ENCODE measurements at places on chromosomes 12 and 14.
A peak's percentile ranks its signal among the peaks of the same experiment; 100 is the strongest.

DNA sequence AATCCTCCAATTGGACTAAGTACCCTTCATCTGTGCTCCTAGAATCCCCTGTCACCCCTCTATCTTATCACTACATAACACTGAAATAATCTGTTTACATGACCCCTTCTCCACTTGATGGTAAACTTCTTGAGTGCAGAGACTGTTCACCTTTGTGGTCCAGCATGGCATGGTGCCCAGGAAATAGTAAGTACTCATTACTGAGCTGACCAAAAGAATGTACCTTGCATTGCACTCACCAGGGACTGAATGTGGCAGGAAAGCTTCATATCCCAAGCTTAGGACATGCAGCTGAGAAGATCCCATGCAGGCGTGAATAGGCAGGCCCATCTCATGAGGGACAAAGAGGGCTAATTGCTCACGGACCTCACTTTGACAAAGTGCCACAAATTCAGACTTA, 1.4 kb upstream of the GARIN2 start:
- H3K4me1 ChIP-seq: peaks cover 9% of the 10 kb centered on the region
- H3K4me3 ChIP-seq: no peak overlapping the region
- no peaks in the 10 kb centered on the region for H3K27me3 ChIP-seq
- no peaks in the 10 kb centered on the region for H3K36me3 ChIP-seq

- no peaks in the 10 kb centered on the region for H3K36me3 ChIP-seq
- peaks cover 19% of the 10 kb centered on the region for H3K4me1 ChIP-seq
- no peak overlapping the region for H3K4me3 ChIP-seq
- DNase-seq: no peak
Measured at GRCh38 chr14:76941946-76942805, 86.3 kb downstream of the IRF2BPL start.

DNA sequence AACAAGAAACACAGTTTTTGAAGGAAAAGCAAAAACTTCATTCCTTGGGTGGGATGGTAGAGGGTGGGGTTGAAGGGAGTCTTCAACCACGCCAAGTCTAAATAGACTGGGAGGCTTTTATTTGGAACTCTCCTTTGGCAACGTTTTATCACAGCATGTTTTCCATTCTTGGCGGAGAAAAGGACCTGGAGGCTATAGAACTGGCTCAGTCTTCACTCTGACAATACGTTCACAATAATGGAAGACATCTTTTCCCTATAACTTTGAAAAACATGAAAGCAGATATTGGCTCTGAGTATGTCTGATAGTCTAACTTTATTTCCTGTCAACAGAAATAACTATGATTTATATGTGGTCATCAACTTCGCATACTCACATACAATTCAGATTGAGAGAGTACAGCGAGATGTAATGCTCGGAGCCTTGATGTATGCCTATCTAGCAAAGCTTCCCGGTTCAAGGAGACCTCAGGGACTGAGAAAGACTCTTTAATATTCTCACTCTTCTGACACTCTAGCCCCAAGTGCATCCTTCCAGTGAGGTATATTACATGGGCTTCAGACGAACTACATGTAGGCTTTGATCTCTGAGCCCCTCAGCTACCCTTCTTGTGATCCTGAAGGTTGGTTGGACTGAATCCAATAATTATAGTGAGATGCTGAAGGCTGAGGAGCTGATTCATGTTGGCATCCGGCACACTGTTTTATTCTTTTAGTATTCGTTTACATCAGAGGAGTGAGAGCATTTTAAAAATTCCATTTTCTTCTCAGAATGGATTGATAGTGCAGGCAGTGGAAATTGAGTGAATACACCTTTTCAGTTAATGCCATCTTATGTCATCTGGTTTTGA, 14.0 kb downstream of the TMEM30B start:
- no peaks in the 10 kb centered on the region for H3K36me3 ChIP-seq
- H3K4me3 ChIP-seq: no peak overlapping the region
- peaks cover 6% of the 10 kb centered on the region for H3K4me1 ChIP-seq
- no peak overlapping the region for H3K27ac ChIP-seq
- DNase-seq: no peak

- H3K36me3 ChIP-seq: peaks cover 52% of the 10 kb centered on the region
- peak overlapping the region; percentile 10 for H3K4me3 ChIP-seq
- peak overlapping the region; percentile 66 for H3K27ac ChIP-seq
- peaks cover 73% of the 10 kb centered on the region for H3K4me1 ChIP-seq
- no peaks in the 10 kb centered on the region for H3K27me3 ChIP-seq
Measured at GRCh38 chr12:121781998-121782979, 11.2 kb downstream of the RHOF start.

DNA sequence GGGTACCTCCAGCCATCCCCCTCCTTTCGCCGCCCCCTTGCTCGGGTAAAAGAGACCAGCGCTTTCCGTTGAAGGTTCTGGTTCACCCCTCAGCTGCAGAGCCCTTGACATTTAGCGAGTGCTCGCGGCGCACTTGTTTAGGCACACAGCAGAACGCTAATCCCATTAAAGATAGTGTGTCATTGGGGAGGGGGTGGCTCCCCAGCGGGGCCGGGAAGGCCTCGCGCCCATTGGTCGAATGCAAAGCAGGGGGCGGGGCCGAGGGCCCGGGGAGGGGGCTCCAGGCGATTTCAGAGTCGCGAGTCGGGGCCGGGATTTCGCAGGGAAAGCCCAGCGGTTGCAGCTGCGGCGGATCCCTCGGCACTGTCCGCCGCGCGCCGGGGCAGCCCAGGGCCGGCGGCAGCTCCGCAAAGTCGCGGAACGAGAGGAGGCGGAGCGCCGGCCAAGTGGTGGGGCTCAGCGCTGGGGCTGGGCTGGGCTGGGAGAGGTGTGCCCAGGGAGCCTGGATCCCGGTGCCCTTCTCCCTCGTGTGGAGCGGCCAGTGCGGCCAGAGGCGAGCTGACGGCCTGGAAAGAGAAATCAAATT, 122.9 kb downstream of the TSPAN9 start:
- no peaks in the 10 kb centered on the region for H3K36me3 ChIP-seq
- no peak overlapping the region for H3K27ac ChIP-seq
- no peak for DNase-seq
- no peak overlapping the region for H3K4me3 ChIP-seq
- H3K27me3 ChIP-seq: peaks cover 30% of the 10 kb centered on the region
- H3K4me1 ChIP-seq: peaks cover 6% of the 10 kb centered on the region

- H3K4me1 ChIP-seq: no peaks in the 10 kb centered on the region
- no peak overlapping the region for H3K4me3 ChIP-seq
Measured at GRCh38 chr14:82366803-82367202, 833.1 kb upstream of the SEL1L start.

DNA sequence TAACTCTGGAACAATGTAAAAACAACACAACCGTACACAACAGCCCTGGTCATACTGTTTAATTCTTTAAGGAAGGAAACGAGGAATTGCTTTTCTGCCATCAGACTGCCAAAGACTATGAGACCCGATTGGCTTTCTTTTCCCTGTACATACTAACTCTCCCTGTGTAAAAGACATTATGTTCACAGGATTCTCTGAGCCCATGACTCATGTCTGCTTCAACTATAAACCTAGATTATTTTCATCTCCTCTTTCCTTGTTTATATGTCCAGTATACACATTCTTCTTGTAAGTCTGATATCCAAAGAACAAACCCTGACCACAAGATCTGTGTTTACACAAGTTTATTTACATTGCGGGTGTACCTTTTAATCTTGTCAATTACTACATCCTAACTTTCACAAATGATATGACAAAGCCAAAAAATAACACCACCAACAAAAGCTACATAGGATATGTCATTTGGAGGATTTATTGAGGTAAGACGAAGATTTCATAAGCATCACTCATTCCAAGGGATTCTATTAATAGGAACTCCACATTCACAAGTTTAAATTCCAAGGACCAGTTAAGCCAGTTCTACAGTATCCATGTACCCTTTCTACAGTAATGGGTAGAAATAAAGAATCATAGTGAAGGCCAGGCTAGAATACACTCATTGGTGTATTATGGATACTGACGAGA, 67.3 kb downstream of the STXBP6 start:
- H3K4me3 ChIP-seq: no peak overlapping the region
- H3K27ac ChIP-seq: no peak overlapping the region
- no peaks in the 10 kb centered on the region for H3K27me3 ChIP-seq
- no peak for DNase-seq
- H3K36me3 ChIP-seq: no peaks in the 10 kb centered on the region

- no peaks in the 10 kb centered on the region for H3K27me3 ChIP-seq
- H3K36me3 ChIP-seq: no peaks in the 10 kb centered on the region
- no peak overlapping the region for H3K4me3 ChIP-seq
- no peak for DNase-seq
- no peaks in the 10 kb centered on the region for H3K4me1 ChIP-seq
- no peak overlapping the region for H3K27ac ChIP-seq
Measured at GRCh38 chr12:89781156-89781555, 72.5 kb upstream of the ATP2B1 start.

GRCh38 chr14:33342299-33342974, 403.8 kb downstream of the NPAS3 start:
- DNase-seq: no peak
- H3K4me3 ChIP-seq: no peak overlapping the region
- H3K36me3 ChIP-seq: no peaks in the 10 kb centered on the region
- no peaks in the 10 kb centered on the region for H3K4me1 ChIP-seq
- H3K27ac ChIP-seq: no peak overlapping the region
- H3K27me3 ChIP-seq: no peaks in the 10 kb centered on the region

GRCh38 chr12:58099476-58099875, 158.1 kb downstream of the ATP23 start:
- no peaks in the 10 kb centered on the region for H3K4me1 ChIP-seq
- no peak overlapping the region for H3K4me3 ChIP-seq
- DNase-seq: no peak
- no peaks in the 10 kb centered on the region for H3K27me3 ChIP-seq

DNA sequence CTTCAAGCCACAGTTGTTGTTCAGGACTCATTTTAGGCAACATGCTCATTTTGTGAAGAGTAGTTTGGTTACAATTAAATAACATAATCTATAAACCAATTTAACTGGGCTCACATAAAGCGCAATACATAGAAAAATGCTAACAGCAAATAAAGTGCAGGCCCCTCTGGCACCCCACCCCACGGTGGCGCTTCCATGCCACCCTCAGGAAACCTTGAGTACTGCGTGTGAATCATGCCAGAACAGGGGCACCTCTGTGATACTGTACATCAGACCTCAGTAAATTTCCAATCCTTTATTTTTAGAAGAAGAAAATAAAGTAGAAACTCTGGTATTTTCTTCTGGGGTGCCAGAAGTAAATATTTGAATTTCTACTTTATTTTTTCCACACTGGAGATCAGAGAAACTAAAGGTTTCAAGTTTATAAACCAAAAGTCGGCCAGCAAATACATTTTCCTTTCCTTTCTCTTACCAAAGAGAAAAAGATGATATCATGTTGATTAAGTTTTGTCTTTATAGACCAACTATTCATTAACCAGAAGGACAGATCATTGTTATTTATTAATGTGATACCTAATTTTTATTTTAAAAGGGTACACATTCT, 316.8 kb downstream of the PAWR start:
- no peaks in the 10 kb centered on the region for H3K36me3 ChIP-seq
- no peak overlapping the region for H3K4me3 ChIP-seq

- H3K27me3 ChIP-seq: peaks cover 2% of the 10 kb centered on the region
- DNase-seq: no peak
- no peaks in the 10 kb centered on the region for H3K36me3 ChIP-seq
Measured at GRCh38 chr12:88574278-88574677, 6.0 kb downstream of the KITLG start.

DNA sequence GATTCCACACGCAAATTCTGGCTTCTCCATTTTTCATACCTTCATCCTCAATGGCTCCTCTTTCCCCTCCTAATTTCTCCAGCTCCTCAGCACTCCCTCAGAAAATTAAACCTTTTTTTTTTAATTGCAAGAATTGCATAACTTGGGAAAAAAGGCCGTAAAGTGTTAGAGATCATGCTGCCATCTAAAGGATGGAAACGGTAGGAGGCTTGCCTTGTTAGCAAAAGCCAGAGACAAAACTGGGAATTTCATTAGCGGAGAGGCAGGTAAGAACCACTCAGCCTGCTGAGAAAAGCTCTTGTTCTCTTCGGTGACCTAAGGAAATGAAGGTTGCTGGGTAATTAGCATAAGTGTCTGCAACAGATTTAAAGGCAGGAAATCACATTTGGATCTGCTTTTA, 204.3 kb downstream of the AEBP2 start:
- H3K4me3 ChIP-seq: no peak overlapping the region
- no peaks in the 10 kb centered on the region for H3K27me3 ChIP-seq
- DNase-seq: no peak
- H3K36me3 ChIP-seq: no peaks in the 10 kb centered on the region
- no peaks in the 10 kb centered on the region for H3K4me1 ChIP-seq

DNA sequence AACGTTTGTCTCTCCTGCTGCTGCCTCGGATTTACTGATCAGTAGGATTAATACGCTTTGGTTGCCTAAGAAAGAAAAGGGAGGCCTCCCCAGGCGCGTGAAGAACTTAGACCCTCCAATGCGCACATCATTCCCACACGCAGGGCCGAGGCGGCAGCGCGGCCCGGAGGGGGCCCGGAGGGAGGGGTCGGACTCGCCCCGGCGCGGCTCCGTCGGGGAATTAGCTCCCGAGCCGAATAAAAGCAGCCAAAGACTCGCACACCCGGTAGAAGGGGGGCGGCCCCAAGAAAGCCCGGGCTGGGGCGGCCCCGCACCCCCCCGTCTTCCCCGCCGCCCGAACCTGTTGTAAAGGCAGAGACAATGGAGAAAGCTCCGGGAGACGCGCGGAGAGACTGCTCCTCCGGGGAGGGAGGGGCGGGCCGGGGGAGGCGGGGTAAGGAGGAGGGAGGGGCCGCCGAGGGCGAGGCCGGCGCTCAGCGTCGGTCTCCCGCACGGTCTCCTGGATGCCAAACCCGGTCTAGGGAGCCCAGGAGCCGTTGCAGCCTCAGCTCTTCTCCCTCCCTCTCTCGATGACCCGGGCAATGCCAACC, at the start of gene NELL2:
NELL2 (minus strand) TSS at position 362 of the 590 bp plus-strand sequence. CDS start 446 bp downstream, outside the sequence.
- peak within 1 kb of the TSS; percentile 82 for H3K4me3 ChIP-seq
- H3K27ac ChIP-seq: peak within 1 kb of the TSS; percentile 1
- DNase-seq: peak; percentile 54
- no peaks in the 10 kb centered on the region for H3K36me3 ChIP-seq

DNA sequence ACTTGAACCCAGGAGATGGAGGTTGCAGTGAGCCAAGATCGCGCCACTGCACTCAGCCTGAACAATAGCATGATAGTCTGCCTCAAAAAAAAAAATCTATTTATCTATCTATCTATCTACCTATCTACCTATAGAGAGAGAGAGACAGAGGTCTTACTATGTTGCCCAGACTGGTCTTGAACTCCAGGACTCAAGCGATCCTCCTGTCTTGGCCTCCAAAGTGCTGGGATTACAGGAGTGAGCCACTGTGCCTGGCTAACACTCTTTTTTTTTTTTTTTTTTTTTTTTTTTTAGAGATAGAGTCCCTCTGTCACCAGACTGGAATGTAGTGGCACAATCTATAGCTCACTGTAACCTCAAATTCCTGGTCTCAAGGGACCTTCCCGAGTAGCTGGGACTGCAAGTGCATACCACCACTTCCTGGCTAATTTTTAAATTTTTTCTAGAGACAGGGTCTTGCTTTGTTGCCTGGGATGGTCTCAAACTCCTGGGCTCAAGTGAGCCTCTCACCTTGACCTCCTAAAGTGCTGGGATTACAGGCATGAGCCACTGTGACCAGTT, 1.9 kb downstream of the FAM186A start:
- no peak overlapping the region for H3K4me3 ChIP-seq
- H3K4me1 ChIP-seq: no peaks in the 10 kb centered on the region
- no peaks in the 10 kb centered on the region for H3K36me3 ChIP-seq
- DNase-seq: no peak

- DNase-seq: no peak
- H3K27ac ChIP-seq: no peak overlapping the region
- no peaks in the 10 kb centered on the region for H3K4me1 ChIP-seq
- H3K4me3 ChIP-seq: no peak overlapping the region
- H3K27me3 ChIP-seq: no peaks in the 10 kb centered on the region
Measured at GRCh38 chr14:55747186-55747585, 167.2 kb downstream of the KTN1 start.
